ENCODE measurements at places on chromosomes 5 and 9. TPM values are rescaled to one million over a fixed set of nuclear protein-coding genes. Genes with fewer than 3 reads are reported as not detected.

DNA sequence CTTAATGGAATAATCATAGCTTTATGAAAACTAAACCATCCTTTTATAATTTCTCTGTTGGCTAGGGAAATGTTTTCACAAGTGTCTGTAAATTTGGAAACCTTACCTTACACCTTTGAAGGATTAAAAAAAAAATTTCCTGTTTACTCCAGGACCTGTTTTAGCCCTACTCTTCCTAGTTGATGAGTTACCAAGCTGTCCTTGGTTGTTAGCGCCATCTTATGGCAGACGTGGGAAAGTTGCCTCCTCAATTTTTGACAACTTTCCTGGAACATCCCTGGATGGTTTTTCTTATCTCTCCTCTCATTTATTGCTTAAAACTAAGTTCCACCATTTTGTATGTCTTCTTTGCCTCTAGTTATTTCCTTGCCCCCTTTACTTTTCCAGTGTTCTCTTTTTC, 25.7 kb downstream of the ZSWIM6 start:
- no peak overlapping the region for H3K4me3 ChIP-seq
- DNase-seq, result no peak
- peaks cover 7% of the 10 kb centered on the region for H3K4me1 ChIP-seq
- no peak overlapping the region for H3K27ac ChIP-seq
- H3K36me3 ChIP-seq, result no peaks in the 10 kb centered on the region

DNA sequence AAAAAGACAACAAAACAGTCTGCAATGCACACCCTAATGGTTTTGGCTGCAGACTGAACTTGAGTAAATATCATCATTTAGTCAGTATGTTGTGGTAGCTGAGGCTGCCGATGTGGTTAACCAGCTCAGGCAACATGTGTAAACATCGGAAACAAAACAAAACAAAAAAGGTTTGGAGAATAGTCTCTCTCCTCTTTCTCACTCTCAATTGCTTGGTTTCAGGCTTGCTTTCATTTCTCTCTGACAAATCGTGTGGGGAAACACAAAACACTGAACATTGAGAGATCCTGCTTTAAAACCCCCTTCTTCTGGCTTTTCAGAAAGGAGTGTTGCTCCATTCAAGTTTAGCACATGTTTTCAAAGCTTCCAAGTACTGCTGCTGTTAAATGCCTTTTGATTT, 453.3 kb downstream of the BNC2 start:
- H3K36me3 ChIP-seq, result peaks cover 8% of the 10 kb centered on the region
- H3K27me3 ChIP-seq, result no peaks in the 10 kb centered on the region
- peak overlapping the region; percentile 54 for H3K27ac ChIP-seq

DNA sequence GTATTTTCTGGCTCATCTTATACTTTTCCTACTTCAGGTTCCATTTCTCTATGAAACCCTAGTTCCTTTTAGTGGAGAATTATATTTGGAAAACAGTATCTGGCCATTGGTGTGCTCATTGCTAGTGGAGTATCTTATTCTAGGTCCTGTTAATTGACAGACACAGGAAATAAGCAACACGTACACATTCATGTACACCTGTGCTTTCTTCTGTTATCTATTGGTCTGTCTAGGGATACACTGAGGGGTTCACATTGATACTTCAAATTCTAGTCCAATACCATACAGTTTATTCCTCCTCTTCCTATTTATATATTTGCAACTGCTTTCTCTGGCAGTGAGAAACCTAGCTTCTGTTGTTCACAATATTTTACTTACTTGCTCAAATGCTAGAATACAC, 110.2 kb downstream of the FER start:
- DNase-seq, result no peak
- no peak overlapping the region for H3K27ac ChIP-seq
- H3K4me3 ChIP-seq, result no peak overlapping the region
- peaks cover 2% of the 10 kb centered on the region for H3K4me1 ChIP-seq
- no peaks in the 10 kb centered on the region for H3K36me3 ChIP-seq

DNA sequence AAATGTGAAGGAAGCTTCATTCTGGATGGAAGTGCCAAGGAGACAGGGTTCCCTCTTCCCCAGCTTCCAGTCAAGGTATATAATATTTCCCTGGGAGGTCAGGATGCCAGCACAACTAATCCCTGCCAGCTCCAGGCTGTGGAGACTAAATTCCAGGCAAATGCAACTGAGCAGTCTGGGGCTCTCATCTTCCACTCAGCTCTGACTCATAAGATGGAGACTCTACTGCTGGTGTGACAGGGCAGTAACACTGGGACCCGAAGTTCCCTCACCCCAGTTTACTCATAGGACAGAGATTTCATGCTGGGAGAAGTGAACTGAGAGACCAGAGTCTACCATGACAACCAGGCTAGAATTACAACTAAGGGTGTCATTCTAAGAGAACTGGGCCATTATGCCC, 235.4 kb downstream of the FSTL4 start:
- H3K4me1 ChIP-seq, result no peaks in the 10 kb centered on the region
- no peaks in the 10 kb centered on the region for H3K27me3 ChIP-seq

GRCh38 chr9:14309403-14309802, 4.5 kb downstream of the NFIB start:
- H3K36me3 ChIP-seq, result no peaks in the 10 kb centered on the region
- H3K4me1 ChIP-seq, result no peaks in the 10 kb centered on the region
- no peak overlapping the region for H3K27ac ChIP-seq
- peak; percentile 24 for DNase-seq

DNA sequence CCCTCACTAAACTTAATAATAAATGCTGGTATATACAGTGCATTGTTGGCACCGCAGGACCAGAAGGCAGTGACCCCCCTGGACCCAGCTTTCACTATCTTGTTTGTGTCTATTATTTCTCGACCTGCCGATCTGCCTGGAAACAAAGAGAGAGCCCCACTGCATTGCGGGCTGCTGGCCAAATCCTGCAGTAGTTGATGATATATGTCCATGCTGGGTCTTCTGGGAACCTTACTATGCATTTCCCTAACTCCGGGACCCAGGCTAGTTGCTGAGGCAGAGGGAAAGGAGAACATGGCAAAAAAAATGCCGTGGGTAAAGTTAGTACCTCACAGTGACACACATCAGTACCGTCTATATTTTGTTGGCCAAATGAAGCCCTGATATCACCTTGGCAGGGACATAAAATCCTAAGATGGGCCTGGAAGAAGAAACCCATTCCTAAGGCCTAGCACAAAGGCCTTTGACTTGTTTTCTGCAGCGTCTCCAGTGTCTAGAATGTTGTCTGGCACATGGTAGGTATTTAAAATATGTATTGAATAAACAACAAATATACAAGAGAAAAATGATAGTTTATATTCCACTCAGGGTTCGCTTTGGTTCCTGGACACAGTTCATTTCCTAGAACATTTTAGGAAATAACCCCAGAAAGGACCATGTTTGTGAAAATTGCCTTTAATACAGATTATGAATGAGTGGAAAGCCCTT, 46.1 kb downstream of the NMUR2 start:
- no peak overlapping the region for H3K27ac ChIP-seq
- H3K4me1 ChIP-seq, result no peaks in the 10 kb centered on the region
- H3K4me3 ChIP-seq, result no peak overlapping the region
- H3K36me3 ChIP-seq, result no peaks in the 10 kb centered on the region
- DNase-seq, result no peak

ARSI gene
- total RNA-seq, result 15.2 TPM
